Left renal pelvis (tissue), 4 donors: ENCODE measurements at places on chromosomes 6 and 20. TPM values are rescaled to one million over a fixed set of nuclear protein-coding genes. Genes with fewer than 3 reads are reported as not detected.

DNA sequence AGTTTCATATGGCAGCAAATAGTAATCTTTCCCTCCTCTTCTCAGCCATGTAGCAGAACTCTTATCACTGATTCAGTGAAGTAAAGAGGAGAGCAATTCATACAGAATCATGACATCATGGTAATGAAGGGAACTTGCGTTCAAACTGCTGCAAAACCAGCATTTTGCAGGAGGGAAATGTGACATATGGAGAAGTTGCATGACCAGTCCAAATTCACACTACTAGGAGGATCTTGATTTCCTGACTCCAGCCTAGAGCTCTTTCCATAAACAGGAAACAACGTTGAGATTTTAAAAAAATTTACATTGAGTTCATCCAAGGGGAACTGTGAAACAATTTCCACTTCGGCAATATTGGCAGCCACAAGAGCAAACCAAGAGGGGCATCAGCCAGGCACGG, 63.8 kb downstream of the MBOAT1 start:
- DNase-seq: no peak

DNA sequence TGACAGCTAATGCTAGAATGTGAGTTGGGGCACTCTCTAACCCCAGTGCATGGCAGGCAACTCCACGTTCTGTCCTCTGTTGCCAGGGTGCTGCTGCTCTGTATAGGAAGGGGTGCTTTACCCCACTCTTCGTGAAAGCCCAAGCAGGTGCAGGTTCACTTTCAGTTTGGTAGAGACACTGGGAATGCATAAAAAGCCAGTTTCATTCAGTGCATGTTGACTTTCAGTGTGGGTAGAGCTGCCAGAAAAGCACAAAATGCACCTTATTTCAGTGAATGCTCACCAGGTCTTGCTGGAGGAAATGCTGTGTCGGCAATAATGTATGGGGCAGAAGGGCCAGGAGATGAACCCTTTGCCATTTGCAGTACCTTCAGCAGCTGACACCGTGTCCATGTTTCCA, 62.1 kb upstream of the ADGRB3 start:
- no peak for DNase-seq

DNA sequence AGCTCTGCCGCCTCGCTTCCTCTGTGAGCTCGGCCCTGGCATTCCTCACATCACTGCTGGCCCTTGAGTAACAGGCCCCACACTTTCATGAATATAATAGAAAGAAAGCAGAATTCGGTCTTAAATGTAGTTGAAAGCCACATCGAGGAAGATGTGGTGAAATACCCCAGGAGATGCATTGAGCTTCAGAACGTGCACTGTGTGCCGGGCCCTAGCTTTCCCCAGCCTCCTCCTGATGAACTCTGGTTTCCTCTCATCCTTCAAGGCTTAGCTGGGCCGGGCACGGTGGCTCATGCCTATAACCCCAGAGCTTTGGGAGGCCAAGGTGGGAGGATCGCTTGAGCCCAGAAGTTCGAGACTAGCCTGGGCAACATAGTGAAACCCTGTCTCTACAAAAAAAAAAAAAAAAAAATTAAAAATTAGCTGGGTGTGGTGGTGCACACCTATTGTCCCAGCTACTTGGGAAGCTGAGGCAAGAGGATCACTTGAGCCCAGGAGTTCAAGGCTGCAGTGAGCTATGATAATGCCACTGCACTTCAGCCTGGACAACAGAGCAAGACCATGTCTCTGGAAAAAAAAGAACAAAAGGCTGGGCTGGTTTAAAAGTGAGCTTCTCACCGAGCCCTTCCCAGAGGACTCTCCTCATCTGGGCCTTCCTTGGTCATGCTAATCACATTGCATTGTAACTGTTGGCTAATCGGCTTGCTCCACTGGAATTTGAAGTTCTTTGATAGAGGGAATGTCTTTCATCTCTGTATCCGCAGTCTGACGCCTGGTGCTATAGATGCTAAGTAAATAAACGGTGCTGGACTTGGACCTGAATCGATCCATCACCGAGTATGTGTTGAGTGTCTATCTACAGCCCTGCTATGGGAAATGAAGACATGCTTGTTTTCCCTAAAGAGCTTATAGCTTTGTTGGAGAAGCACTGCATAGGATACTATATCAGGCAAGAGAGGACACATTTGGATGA, 43.8 kb upstream of the FOXQ1 start:
- DNase-seq: no peak

DNA sequence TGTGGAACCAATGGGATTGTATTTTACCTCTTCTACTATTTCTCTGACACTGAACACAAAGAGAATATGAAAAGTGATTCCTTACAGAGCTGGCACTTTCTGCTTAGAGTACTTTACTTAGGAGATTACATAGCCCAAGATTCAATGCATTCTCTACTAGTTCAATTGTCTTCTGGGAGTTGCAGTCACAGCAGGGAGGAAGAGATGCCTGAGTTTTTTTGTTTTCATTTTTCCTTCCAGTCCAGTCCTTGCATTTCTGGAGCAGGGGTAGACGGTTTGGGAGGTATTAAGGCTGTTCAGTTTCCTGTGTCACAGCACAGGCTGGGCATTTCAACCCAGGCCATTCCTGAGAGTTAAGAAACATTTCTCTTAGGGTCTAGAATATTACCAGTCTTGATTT, 42.0 kb upstream of the SLC2A12 start:
- DNase-seq: no peak

Gene PROKR2
- polyA plus RNA-seq: 0.30 TPM

DNA sequence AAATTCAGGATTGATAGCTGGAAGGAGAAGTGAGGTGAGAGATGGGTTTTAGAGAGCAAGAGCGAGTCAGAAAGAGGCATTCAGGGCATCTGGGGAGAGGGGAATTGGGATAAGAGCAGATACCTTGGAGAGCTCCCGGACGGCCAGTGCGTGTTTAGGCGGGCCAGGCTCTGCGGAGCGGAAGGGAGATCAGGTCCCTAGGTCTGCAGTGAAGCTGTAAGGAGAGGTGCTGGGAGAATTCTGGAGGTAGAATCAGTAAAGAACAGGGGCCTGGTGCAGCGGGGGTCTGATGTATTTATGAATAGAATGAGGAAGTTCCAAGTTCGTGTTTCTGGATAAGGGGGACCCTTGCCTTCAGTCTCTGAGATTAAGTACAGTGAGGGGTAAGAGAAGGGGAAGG, 47.4 kb upstream of the FAM83D start:
- DNase-seq: no peak

DNA sequence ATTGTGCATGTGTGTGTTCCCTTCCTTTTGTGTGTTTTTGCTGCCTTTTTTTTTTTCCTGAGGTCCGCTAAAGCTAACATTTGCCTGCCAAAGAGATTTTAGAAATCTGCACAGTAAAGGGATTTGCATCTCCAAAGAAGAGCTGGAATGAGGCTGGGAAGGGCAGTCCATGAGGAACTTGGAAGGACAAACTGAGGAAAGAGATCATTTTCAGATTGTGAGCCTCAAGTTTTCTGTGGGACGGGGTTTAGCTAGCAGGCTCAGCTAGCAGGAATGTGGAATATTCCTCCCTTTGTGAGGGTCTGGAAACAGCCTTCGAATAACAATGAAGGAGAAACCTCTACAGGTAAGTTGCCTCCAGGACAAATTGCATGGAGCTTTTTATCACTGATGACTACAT, 3.8 kb downstream of the INSM1 start:
- no peak for DNase-seq

Gene TCF21
- 39.2 TPM for polyA plus RNA-seq

DNA sequence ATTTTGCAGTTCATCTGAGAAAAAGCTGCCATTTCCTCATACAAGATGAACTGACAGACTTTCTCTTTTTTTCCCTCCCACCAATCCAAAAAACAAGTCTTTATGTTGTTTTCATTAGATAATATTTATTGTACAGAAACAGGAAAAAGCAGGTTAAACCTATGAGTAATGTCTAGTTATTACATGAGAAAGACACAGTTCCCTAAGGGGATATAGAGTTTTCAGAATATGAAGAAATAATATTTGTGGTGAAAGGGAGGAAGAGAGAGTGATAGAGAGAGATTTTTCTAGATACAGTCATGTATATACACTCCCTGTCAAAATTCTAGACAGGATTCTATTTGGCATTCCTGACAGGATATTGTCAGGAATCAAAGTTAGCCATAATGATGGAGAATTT, 392.4 kb downstream of the BMP2 start:
- no peak for DNase-seq

GRCh38 chr6:1678201-1678600, 68.5 kb downstream of the FOXC1 start:
- DNase-seq: no peak

GRCh38 chr6:124494956-124495664, 467.1 kb upstream of the RNF217 start:
- no peak for DNase-seq

DNA sequence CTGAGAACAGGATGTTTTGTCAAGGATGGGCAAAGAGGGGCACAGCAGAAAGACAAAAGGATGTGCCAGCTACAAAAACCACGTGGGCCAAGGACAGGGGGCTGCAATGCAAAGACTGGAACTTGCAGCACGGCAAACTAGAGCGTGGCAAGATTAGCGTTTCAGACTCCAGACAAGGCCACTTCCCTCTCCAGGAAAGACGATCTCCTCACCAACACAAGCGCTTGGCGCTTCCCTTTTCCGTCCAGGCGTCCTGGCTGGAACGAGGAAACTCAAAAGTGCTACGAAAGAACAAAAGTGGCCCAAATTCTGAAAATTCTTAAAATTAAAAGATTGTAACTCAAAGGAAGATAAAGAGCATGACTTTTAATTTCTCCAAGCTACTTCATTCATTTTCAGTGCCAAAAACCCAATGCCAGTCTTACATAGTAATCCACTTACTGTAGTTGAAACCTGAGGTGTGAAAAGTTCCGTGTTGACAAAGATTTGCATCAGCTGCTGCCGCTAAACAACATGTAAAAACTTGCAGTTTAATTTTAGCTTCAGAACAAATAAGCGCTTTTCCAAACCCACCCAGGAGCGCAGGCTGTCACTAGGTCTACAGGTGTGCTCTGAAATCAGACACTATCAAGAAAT, 207.1 kb upstream of the RREB1 start:
- DNase-seq: no peak

GRCh38 chr6:52566853-52567279, 10.0 kb downstream of the TRAM2 start:
- DNase-seq: no peak

DNA sequence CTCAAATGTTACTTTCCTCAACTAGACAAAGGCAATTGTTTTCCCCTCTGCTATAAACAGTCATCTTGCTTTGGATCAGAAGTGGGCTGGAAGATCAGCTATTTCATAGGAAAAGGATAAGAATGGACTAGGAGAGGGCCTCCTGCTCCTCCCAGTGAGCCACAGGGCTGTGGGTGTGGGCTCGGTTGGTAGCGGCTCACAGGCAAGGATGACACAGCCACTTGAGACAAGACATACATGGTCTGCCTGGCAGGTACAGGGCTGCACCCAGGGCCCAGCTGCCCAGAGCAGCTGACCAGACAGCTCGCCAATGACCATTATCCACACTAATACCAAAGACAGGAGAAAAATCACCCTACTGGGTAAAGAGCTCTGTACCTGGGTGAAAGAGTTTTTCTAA, 9.0 kb upstream of the SLA2 start:
- DNase-seq: no peak

DNA sequence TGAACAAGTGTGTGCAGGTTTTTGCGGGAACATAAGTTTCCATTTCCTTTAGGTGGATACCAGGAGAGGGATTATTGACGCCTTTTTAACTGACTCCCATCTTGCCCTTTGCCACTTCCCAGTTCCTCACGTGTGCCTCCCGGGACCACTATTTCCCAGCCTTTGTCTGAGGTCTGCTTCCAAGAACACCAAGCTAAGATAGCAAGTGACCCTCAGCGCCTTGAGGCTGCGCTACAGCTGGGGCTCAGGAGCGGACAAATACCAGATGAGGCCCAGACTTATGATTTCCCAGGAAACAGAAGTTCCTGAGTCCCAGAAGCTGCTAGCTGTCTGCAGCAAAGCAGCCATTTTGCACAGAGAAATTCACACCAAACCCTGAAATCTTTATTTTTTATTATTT, 216.7 kb downstream of the SYNDIG1 start:
- DNase-seq: no peak

- DNase-seq: peak; percentile 29
Measured at GRCh38 chr6:73452107-73452461, at the start of gene CGAS. TSS of gene CGAS (minus strand) at chr6:73452297. CDS start at chr6:73452181, 116 bp downstream.

DNA sequence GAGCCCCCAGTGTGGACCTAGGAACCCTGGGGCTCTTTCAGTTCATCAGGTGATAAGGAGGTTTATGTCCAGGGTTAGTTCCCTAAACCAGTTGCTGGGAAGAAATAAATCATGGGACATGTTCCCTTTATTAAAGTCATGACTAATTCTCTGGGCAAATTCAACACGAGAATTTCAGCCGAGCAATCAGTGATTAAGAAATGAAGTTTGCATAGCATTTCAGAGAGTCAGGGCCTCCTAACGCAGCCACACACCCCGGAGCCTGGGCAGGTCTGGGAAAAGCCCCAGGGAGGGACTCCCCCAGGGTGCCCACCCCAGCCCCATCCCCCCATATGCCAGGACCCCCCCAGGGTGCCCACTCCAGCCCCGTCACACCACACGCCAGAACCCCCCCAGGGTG, 20.1 kb downstream of the SLCO4A1 start:
- no peak for DNase-seq

DNA sequence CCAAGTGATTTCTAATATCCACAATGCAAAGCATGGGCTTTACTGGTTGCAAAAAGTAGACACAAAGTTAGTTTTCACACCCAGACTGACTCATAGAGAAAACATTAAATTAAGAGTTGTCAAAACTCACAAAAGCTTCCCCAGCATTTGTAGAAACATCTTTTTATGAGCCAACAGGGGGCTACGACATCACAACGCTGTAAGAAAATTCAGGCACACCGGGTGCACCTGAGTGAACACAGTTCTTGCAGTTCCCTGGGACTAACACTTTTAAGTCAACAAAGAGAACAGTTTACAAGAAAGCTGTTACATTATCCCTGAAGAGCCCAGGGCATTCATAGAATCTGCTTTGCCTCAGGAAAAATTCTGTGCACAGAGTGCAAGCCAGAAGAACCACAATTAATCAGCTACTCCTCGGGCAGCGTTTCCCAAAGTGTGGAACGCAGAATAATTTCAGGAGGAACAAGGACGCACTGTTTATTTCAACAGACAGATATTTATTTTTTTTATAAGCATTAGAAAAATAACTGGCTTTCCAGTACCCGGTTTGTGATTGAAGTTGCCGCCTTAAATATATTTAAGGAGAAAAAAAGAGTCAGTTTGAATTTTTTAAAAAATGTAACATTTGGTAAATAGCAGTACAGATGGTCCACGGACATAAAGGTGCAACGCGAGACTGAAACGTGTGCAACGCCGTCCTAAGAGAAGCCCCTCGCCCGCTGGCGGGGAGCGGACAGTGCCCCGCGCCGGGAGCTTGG, 1.2 kb downstream of the NCOA5 start:
- DNase-seq: no peak

- no peak for DNase-seq
Measured at GRCh38 chr6:169843991-169844390, 92.6 kb downstream of the ERMARD start.

Gene RNF114
- polyA plus RNA-seq: 79.1 TPM

Gene CLVS2
- 0.14 TPM for polyA plus RNA-seq

Gene FGD2
- 1.7 TPM for polyA plus RNA-seq

- no peak for DNase-seq
Measured at GRCh38 chr6:13914351-13914750, 10.4 kb upstream of the RNF182 start.
